AG10803 (cell line): ENCODE measurements at places on chromosomes 13 and 19.

DNA sequence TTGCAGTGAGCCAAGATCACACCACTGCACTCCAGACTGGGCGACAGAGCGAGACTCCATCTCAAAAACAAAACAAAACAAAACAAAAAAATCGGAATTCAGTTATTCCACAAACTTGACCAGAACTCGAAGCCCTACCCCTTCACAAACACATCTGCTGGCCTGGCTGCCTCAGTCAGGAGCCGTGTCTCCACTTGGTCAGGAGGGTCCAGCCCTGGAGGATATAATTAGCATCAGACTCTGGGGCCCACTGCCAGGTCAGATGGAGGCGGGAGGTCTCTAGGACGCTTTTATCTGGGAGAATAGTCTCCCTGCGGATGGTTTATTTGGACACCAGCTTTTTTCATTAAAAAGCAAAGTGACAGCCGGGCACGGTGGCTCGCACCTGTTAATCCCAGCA, 8.0 kb downstream of the ELL start:
- DNase-seq, result peak; percentile 46

DNA sequence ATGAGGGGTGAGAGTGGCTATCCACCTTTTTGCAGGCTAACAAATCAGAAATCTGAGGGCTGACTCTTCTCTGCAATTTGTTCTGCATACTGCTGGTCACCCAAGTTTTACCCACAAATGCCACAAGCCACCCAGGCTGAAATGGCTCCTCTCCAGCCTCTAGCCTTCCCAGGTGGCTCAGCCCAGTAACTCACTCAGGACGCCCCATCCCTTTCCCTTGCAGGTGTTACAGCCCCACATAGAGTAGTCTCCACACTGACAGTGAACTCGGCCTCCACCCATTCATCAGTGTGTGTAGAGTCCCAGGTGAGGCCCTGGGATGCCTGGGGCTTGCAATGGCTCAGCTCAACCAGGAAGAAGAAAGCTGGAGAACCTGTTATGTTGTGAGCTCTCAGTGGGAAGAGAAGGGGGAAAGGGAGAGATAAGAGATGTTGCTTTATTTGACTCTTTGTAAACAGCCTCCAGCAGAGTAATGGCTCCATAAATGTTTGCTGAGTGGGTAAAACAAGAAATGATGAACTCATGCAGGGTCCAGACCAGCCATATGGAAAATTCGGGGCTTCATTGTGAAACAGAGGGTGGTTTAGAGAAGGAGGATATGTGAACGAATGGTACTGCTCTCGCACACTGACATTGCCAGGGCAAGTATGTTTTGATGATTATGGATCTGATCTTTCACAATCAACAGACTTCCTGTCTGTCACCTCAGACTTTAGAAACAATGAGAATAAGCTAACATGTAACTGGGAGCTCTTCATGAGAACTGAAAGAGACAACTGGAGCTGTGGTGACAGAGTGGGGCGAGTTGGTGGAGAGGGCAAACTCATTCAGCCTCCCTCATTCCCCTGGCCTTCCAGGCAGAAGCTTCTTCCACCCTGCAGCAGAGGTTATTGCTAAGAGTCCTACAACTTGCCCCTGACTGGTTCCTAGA, 74.2 kb upstream of the RFC3 start:
- DNase-seq, result no peak

DNA sequence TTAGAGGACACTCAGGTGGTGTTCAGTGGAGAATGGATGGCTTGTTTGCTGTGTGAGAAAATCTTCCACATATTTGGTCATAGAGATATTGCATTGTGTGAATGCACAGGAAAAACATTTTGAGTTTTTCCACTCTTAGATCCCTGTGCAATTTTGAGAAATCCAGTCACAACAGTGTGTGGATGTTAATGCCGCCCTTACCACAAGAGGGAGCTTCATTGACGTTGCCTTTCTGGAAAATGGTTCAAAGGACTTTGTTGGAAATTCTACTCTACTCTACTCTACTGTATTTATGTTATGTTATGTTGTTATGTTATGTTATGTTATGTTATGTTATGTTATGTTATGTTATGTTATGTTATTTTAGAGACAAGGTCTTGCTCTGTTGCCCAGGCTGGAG, 13.4 kb downstream of the ZNF20 start:
- DNase-seq, result no peak

- peak; percentile 66 for DNase-seq
These were observed 1.9 kb upstream of the TSC22D1 start for GRCh38 chr13:44578067-44578400.

DNA sequence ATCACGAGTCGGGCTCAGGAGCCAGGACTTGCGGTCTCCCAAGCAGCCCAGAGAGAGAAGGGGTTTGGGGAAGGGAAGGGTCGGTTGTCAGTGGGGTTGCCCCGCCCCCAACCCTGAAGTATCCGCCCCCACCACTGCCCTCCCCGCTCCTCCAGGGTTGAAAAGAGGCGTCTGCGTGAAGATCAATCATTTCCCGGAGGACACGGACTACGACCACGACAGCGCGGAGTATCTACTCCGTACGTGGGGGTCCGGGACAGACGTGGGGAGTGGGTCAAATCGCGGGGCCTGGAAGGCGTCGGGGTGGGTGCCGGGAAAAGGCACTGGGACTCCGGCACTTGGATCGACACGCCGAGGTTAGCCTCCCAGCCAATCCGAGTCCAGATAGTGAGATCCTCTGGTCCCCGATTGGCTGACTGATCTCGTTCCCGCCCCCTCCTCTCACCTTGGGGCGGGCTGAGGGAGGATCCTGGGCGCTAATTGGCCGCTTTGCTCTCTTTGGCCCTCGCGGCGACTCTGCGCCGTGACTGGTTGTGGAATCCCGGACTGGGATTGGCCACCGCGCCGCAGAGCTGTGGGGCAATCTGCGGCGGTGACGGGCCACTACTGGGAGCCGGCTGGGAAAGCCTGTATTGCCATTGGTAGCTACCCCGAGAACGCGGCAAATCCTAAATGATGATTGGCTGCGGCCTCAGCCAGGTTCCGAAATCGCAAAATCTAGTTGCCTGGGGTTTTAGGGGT, 13.3 kb upstream of the CACNG6 start:
- peak; percentile 86 for DNase-seq

GRCh38 chr13:100234524-100235136, 145.7 kb downstream of the PCCA start:
- DNase-seq, result peak; percentile 74

DNA sequence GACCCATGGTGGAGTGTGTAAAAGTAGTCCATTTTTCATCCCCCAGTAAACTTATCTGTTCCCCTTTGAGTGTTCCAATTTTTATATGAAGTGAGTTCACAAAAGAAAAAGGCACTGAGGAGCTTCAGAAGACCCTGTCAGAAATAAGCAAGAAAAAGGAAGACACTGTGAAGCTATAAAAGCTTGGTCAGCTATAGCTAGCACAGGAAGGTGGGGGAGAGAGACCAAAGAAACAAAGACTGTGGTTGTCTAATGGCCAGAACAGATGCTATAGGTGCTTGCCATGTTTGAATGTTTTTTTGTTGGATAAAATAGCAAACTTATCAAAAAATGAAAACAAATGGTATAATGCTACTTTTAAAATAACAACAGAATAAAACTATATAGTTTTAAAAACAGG, 46.5 kb downstream of the RCBTB2 start:
- no peak for DNase-seq

- peak; percentile 76 for DNase-seq
These were observed 89.0 kb upstream of the CSNK1A1L start for GRCh38 chr13:37194428-37194861.

GRCh38 chr13:20924758-20925394, 22.3 kb upstream of the XPO4 start:
- DNase-seq, result peak; percentile 78

- DNase-seq, result peak; percentile 92
These were observed 133.2 kb downstream of the VWA8 start for GRCh38 chr13:41827507-41828213.

DNA sequence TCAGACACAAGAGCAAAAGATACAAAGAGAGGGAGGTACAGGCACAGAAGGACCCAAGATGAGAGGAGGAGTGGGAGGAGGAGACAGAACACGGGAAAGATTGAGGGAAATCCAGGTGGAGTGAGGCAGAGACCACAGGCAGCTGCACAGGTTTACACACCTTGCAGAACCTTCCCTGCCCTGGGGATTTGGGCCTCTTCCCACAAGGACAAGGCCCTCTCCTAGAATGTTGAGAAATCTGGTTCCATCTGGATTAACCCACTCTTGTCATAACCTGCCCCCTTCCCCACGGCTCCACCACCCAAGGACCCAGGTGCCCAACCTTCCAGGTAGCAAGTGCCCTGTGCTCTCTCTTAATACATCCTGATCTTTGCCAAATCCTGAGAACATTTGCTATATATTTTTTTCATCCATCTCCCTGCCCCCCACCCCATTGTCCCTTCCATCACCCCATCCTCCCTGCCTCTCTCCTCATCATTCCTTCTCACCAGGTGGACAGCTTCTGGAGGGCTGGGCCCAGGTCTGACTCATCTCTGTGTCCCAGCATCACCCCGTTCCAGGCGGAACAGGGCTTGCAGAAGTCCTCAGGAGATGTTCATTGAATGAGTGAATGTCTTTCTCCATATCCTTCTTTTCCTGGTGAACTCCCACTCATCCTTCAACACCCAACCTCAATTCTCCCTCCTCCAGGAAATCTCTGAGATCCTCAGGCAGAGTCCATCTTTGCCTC, 8.8 kb upstream of the KLK8 start:
- no peak for DNase-seq

GRCh38 chr13:23629566-23630272, 59.5 kb downstream of the TNFRSF19 start:
- no peak for DNase-seq

GRCh38 chr13:37412241-37412921, 186.2 kb downstream of the POSTN start:
- peak; percentile 86 for DNase-seq

- peak; percentile 12 for DNase-seq
These were observed 82.6 kb downstream of the KATNAL1 start for GRCh38 chr13:30224732-30225131.
